ENCODE measurements at places on chromosomes 1 and 21.
A peak's percentile ranks its signal among the peaks of the same experiment; 100 is the strongest.

DNA sequence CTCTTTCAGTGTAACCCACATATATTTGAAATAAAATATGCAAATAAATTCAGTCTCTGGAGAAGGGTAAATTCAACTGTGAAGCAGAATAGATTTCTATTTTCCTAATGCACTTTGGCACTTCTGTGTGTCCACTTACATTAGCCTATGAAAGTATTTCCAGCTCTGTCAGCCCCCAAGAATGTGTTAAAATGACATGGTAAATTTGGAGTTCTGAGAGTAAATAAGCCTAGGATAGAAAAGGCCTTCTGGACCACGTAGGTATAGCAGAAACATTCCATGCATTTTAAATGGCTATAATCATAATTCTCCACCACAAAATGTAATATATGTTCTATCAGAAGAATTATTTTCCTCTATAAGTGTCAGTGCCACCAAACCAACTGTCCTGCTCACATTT is 276.2 kb downstream of the NEGR1 start:
- no peak for DNase-seq

- no peak for DNase-seq
Observed at GRCh38 chr1:151325646-151326429, 1.4 kb downstream of the PI4KB start.

GRCh38 chr1:88200545-88200944 is 483.5 kb upstream of the PKN2 start:
- DNase-seq: no peak

- DNase-seq: no peak
Observed at GRCh38 chr1:9302745-9303524, 10.2 kb downstream of the SPSB1 start.

DNA sequence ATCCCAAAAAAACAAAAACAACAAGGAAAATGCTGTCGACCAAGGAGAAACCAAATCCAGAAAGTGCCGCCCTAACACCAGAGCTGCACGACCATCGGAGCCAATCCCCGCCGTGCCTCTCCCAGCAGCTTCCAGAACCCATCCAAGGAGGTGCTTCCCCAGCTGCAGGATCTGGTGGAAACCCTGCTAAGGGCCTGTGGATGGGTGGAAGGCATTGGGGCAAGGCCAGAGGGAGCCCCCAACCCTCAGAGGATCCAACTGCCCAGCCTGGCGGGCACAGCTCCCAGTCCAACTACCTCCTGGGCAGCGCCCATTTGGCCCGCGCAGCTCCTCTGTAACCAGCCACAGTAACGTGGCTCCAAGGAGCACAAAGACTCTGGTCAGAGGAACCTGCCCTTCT is 81.6 kb downstream of the NPHP4 start:
- DNase-seq: no peak

DNA sequence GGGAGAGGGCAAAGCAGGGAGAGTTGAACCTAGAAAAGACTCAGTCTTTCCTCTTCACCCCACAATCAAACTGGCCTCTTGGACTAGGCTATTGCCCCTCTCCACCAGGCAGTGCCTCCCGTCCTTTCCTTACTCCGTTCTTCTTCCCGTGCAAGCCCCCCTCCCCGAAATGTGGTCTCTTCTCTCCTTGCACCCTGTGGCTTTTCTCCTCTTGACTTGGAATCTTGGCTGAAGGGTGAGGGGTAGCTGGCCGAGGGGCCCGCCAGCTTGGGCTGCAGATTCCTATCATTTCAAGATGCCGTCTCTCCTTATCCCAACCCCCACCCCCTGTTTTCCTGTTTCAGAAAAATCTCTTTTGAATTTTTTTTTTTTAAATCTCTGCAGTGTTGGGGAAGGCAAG is 1.6 kb downstream of the WNT2B start:
- DNase-seq: no peak

DNA sequence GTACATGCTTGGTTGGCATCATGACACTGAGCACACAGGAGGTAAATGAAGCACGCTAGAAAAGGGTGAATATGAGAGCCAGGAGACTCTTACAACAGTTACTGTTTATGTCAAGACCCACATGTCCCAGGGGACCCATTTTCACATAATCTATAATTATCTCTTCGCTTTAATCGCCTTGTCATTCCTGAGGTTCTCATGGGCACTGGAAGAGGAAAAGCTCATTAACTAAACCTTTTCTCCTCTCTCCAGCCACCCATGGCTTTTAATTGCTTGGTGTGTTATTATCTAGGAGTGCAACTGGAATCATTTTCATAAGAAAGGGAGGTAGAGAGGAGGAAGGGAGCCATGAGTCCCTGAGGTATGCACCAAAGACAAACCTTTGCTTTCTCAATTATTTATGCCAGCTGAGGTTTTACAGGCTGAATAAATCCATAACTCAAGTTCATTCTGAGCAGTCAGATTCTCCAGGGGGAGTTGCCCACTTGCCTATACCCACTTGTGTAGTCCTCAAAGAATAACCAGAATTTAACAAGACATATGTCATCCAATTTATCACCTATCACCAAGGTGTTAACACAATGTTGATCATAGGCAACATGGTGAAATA is 77.4 kb downstream of the ACBD6 start:
- peak; percentile 86 for DNase-seq

DNA sequence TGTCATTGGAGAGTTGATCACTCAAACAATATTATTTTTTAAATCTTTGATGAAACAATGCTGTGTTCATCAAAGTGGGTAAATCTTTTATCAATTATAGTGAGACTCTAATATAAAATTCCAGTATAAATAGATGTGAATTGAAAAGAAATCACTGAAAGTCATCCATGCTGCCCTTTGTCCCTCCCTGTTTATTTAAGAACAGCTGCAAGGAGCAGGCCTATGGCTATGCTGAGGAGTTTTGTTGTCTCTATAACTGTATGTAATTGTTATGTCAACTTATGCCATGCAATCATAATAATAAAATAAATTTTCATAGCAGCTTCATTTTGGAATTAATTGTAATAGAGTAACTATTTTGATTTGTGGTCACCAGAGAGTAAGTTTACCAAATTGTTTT is 1272.4 kb upstream of the ADGRL4 start:
- DNase-seq: no peak

DNA sequence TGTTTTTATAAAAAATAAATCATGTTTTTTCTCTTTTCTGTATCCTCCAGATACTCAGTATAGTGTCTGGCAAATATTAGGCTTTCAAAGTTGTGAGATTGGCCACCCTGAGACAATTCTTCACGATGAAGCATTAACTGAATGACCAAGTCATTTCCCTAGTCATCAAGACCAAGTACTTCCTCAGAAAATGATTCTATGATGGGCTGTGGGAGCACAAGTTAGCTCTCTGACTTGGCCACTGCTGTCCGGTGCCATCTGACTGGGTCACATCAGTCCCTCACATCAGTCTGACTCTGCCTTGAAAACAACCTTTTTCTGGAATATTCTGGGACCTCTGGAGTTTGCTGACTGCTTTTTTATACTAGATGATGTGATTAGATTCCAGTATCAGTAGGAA is 13.5 kb upstream of the YRDC start:
- no peak for DNase-seq

GRCh38 chr1:234654002-234654733 is 44.2 kb upstream of the IRF2BP2 start:
- no peak for DNase-seq

- DNase-seq: no peak
Observed at GRCh38 chr1:24203404-24203803, 16.3 kb upstream of the IFNLR1 start.

DNA sequence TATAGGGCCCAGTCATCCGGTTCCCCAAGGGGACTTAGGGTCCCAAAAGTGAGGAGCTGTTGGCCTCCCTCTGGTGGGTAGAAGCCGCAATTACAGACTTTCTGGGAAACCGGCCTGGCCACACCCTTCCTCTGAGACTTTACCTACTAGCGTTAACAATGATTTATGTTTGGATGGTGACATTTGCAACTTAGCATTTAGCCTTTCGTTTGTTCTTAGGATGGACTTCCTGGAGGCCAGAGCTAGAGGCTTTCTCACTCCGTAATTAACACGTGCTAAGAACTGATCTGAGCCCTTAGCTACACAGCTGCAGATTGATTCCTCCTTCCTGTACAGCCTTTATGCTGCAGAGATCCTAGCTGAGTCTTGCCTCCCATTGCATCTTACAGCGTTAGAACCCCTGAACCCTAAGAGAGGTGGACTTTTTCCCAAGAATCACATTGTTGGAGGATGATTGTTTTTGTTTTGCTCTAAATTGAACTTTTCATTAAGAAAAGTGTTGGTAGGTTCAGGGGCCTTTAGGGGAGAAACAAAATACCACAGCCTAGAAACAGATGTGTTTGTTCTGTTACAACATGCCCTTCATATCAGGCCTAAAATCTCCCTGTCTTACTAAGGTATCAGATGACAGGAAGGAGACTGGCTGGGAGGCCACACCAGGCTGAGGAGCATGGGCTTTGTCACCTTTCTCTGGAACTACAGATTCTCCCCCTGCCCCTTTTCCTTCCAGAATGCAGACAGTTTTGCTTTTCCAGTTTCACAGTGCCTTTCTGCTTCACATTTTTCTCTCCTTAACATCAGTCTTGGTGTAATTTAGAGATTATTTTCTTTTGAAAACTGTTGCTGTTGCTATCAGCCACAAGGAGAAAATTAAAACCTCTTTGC is 1.9 kb downstream of the S100A11 start:
- peak; percentile 67 for DNase-seq

- no peak for DNase-seq
Observed at GRCh38 chr1:160575112-160575664, 4.1 kb downstream of the CD84 start.

- no peak for DNase-seq
Observed at GRCh38 chr1:67710417-67710816, 25.4 kb downstream of the GADD45A start.

DNA sequence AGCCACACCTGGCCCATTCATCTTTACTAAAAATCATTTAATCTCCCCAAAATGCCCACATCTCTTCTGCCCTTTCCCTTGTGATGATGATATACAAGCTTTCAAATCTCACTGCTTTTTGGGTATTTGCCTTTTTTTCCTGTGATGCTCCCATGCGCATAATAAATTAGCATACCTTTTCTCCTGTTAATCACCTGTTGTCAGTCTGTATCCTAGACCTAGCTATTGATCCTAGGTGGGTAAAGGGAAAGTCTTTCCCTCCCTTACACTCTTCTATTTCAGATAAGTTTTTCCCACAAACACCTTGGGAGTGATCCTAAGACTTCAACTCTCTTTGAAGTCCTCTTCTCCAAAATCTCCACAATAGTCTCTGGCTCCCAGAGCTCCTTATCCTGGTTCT is 12.0 kb upstream of the SLC35A3 start:
- DNase-seq: no peak

- no peak for DNase-seq
Observed at GRCh38 chr1:104795931-104796330, 1046.2 kb downstream of the AMY1C start.

DNA sequence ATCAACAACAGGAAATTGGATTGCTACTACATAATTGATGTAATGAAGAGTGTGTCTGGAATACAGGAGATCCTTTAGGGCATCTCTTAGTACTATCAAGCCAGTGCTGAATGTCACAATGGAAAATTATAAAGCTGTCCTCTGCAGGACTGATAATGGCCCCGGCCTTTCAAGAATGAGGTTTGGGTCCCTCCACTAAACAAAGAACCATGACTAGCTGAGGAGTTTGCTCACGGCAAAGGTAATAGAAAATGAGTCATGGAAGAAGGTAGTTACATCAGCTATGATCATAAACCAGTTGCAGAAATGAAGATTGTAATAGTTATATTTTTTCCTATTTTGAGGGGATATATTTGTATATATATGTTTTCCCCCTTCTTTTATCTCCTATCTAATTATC is 145.8 kb downstream of the KCNJ6 start:
- DNase-seq: no peak

- DNase-seq: no peak
Observed at GRCh38 chr1:212754193-212754592, 37.4 kb downstream of the NSL1 start.

DNA sequence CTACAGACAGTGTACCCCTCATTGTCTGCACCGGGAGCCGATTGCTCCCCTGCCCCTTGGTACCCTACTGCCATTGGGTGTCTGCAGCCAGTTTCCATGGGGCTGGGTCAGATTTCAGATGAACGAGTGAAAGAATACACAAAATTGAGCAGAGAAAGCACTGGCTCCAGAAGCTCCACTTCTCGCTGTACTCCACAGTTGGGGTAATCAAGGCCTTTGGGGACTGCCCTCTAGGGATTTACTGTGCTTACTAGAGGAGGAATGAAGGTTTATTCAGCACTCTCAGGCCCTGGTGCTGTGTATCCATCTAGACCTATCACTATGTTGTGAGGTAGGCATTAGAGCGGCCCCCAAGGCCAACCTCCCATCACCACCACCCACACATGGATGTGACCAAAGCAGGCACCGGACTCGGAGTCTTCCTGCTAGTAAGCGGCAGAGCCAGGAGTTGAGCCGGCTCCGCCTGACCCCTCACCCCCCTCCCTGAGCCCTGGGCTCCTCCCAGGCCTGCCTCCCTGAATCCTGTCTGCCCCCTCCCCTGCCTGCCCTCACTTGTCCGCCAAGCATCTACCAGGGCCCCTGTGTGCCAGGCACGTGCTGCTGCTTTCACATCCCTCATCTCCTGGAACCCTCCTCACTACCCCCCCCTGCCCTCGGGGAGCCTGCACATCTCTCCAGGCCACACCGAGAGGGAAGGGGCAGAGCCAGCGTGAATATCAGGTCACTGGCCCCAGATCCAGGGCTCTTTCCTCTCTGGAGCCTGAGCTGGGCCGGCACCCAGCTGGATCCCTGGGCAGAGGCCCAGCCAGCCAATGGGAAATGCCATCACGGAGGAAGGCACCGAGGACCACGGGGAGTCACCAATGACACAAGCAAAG is 23.3 kb downstream of the KCNN3 start:
- DNase-seq: no peak

DNA sequence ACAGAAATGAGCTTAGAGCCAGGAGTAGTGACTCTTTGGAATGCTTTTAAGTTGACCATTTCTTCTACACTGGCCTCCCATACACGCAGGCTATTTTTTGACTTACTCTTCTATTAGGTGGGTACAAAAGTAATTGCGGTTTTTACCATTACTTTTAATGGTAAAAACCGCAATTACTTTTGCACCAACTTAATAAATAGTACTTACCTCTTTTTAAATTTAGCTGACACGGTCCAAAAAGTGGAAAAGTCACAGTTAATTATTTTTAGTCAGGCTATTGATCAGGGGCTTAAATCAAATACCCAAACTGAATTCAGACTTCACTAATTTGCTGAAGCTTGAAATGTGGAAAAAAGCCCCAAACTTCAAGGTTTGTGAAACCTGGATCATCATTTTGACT is 138.7 kb downstream of the GRIK1 start:
- DNase-seq: no peak

- DNase-seq: no peak
Observed at GRCh38 chr1:151935154-151935553, 25.8 kb upstream of the THEM4 start.
